ENCODE measurements at places on chromosomes 6 and 20.

GRCh38 chr6:142695016-142695415, 250.0 kb downstream of the HIVEP2 start:
- no peak for DNase-seq

DNA sequence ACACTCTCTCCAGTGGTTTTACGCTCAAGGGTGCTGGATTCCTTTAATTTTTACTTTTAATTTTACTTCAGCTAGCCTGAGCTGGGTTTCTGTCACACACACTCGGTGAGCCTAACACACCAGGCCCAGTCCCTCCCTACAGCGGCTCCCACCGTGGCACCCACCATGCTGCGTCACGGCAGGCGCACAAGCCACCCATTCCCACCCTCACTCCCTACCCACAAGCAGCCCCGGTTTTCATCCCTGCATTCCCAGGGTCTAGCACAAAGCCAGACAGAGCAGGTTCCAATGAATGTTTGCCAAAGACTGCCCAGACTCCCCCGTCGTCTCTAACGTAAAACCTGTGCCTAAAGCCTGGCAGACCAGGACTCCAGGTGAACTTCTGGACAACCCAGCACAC, 50.3 kb downstream of the MYH7B start:
- DNase-seq, result no peak

GRCh38 chr6:108113557-108114519, 39.3 kb upstream of the OSTM1 start:
- DNase-seq, result no peak

GRCh38 chr6:27899543-27899942, 12.7 kb downstream of the OR2B2 start:
- DNase-seq, result no peak

DNA sequence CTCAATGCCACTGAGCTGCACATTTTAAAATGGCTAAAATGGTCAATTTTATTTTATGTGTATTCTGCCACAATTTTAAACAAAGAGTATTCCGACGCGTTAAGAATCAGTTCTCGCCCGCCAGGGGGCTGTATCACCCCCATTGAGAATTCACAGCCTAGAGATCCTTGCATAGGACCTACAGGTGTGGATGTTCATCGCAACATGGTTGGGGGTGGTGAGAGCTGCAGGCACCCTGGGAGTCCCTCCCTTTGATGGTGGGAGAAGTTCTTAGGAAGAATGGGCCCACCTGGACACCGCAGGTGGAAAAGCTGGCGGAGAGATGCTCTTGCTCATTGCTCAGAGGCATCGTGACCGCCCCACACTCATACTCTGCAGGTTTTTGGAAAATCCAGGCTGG, 63.5 kb downstream of the SLC2A10 start:
- DNase-seq, result no peak

GRCh38 chr6:127933852-127934840, 33.3 kb upstream of the THEMIS start:
- no peak for DNase-seq
